ENCODE measurements at places on chromosomes 6 and 20.

DNA sequence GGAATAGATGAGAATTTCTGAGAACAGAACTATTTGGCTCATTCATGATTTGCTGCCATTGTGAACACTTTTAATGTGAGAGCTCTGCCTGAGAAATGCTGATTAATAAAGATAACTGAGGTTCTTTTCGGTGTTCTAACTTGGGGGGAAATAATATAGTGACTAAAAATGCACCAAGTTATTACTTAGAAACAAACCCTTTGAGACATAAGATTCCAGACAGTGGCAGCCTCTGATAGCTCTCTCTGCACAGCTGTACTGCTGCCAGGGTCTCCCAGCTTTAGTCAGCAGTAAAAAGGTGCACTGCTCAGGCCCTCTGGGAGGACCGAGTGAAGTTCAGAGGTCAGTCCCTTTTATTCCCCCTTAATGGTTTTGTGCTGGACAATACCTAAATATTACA lies 2.5 kb upstream of the PRDM1 start:
- DNase-seq = no peak

- no peak for DNase-seq
Observed at GRCh38 chr6:14468647-14469321, 351.2 kb downstream of the CD83 start.

GRCh38 chr20:44247131-44247571 lies at the start of gene GDAP1L1:
Gene GDAP1L1 (plus strand): TSS chr20:44247308. CDS start chr20:44247335, 27 bp downstream.
- no peak for DNase-seq

DNA sequence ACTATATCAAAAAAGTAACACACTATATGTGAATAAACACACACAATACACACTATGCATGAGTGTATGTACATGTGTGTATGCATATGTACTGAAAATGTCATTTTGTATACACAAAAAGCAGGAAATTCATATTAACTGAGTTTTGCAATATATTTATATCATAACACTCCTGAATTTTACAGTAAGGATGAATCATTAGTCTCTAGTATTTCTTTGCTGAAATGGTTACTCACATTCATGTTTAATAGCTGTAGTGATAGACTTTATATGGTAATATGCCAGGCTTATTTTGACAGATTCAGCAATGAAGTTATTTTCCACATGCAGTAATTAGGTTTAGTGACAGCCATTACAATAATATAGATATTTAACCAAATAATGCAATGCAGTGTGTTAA lies 1216.2 kb upstream of the CITED2 start:
- DNase-seq = no peak

GRCh38 chr20:8796088-8796660 lies 272.7 kb upstream of the PLCB4 start:
- DNase-seq = no peak

DNA sequence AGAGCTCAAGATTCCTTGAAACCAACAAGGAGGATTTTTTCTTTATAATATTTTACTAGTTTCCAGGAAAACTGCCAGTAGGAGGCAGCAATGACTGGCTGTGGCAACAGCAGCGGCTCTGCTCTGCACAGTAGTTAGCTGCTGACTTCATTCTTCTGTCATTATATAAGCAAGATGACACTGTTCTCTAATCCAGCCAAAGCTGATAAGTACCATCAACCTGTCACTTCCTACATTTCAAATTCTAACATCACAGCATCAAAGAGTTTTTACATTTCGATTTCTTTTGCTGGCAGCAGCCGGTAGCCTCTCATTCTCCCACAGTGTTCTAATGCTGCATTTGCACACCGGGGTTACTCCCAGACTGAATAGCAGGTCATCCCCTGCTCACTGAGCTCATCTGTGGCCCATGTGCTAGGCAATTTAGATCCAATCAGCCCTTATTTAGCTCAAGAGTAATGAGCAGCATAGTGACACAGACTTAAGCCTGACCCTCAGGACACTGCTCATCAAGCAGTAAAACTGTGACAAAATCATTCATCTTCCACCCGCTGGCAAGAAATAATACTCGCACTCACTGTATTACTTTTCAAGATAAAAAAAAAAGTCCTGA lies 67.8 kb downstream of the MMS22L start:
- no peak for DNase-seq

All from activated T-helper 9 cell treated with anti-CD3 and anti-CD28 coated beads, Interleukin-2, amount 50 U/mL, for 16 hours (primary cell).